ENCODE measurements at places on chromosomes 3 and 15. TPM values are rescaled to one million over a fixed set of nuclear protein-coding genes. Genes with fewer than 3 reads are reported as not detected.

MYRIP gene
- total RNA-seq, result not detected

TRPM1 gene
- not detected for total RNA-seq

ITIH1 gene
- total RNA-seq, result not detected

CRBN gene
- 23.6 TPM for total RNA-seq

LIPC gene
- total RNA-seq, result 0.16 TPM

MAGEL2 gene
- not detected for total RNA-seq

TMEM207 gene
- total RNA-seq, result not detected

TRIM71 gene
- total RNA-seq, result not detected

PLCH1 gene
- total RNA-seq, result 0.97 TPM

GRAMD1C gene
- 0.47 TPM for total RNA-seq

CYP11A1 gene
- total RNA-seq, result not detected

TBC1D2B gene
- total RNA-seq, result 16.0 TPM

ALS2CL gene
- total RNA-seq, result 9.4 TPM

APOD gene
- total RNA-seq, result 0.87 TPM

CLDN18 gene
- not detected for total RNA-seq

AHSG gene
- total RNA-seq, result 0.16 TPM

SNTN gene
- total RNA-seq, result not detected
